ENCODE measurements at places on chromosomes 3 and 15. TPM values are rescaled to one million over a fixed set of nuclear protein-coding genes. Genes with fewer than 3 reads are reported as not detected.

GRCh38 chr15:43514241-43515057 lies 3.0 kb upstream of the MAP1A start:
- peaks cover 14% of the 10 kb centered on the region for H3K4me1 ChIP-seq
- no peak for DNase-seq
- H3K27me3 ChIP-seq = no peaks in the 10 kb centered on the region
- H3K4me3 ChIP-seq = no peak overlapping the region

Gene HRH1
- not detected for polyA plus RNA-seq

DNA sequence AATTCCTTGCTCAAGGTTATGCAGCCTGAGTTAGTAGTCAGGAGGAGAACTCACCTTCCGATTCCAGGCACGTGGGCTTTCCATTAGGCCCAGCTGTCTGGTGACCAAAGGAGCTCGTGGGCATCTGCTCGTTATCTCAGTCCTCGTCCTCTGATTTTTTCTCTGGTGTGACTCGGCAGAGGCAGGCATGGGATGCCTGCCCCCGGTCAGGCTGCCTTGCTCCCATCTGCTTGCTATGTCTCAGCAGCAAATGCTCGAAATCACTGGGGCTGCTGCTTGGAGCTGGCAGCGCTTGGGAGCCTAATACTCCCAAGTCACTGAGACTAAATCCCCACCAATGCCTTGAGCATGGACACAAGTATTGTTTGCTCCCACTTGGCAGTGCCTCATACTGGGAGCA lies 84.5 kb upstream of the NMNAT3 start:
- H3K27ac ChIP-seq = no peak overlapping the region
- no peak for DNase-seq
- H3K4me1 ChIP-seq = no peaks in the 10 kb centered on the region
- no peak overlapping the region for H3K4me3 ChIP-seq
- no peaks in the 10 kb centered on the region for H3K27me3 ChIP-seq

- H3K4me3 ChIP-seq = no peak overlapping the region
- no peaks in the 10 kb centered on the region for H3K36me3 ChIP-seq
- no peaks in the 10 kb centered on the region for H3K27me3 ChIP-seq
- no peaks in the 10 kb centered on the region for H3K4me1 ChIP-seq
Measured at GRCh38 chr3:32601722-32602121, 31.1 kb upstream of the DYNC1LI1 start.

Gene BDH1
- 32.6 TPM for polyA plus RNA-seq

GRCh38 chr3:131432441-131432840 lies 50.9 kb downstream of the NUDT16 start:
- H3K36me3 ChIP-seq = no peaks in the 10 kb centered on the region
- no peaks in the 10 kb centered on the region for H3K4me1 ChIP-seq
- no peak for DNase-seq
- H3K4me3 ChIP-seq = no peak overlapping the region
- H3K27me3 ChIP-seq = no peaks in the 10 kb centered on the region

DNA sequence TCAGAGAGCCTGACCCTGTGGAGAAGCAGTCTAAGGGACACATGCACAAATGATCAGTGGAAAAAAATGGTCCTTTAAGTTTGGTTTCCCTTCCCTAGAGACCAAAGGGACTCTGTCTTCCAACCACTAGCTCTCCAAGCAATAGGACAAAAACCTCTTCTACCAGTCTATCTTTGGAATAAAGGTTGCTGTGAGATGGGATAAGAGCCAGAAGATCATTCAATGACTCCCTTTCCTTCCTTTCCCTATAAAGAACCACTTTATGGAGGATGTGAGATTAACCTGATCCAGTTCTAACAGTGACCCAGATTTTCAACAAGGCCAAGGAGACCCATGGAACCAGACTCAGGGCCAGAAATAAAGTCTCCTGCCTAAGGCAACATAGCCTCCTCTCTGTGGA lies 74.8 kb downstream of the DHX30 start:
- H3K4me3 ChIP-seq = no peak overlapping the region
- H3K27me3 ChIP-seq = no peaks in the 10 kb centered on the region
- H3K27ac ChIP-seq = no peak overlapping the region
- no peaks in the 10 kb centered on the region for H3K36me3 ChIP-seq
- no peaks in the 10 kb centered on the region for H3K4me1 ChIP-seq

DNA sequence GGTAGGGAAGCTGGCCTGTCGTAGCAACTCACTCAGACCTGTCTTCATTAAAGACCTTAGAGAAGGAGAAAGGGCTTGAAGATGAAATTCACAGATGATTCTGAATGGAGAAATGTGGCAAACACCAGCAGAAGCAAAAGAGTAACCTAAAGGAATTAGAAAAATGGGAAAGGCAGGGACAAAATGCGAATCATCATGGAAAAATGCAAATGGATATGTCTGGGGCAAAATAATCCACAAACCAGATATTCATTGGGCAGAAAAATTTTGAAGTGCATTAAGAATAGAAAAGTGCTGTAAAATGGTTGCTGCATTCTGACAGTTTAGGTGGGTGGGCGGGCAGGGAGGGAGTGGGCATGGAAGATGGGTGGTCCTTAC lies 156.9 kb upstream of the RASGRP1 start:
- H3K4me3 ChIP-seq = no peak overlapping the region
- H3K27me3 ChIP-seq = no peaks in the 10 kb centered on the region
- H3K36me3 ChIP-seq = no peaks in the 10 kb centered on the region
- no peaks in the 10 kb centered on the region for H3K4me1 ChIP-seq

DNA sequence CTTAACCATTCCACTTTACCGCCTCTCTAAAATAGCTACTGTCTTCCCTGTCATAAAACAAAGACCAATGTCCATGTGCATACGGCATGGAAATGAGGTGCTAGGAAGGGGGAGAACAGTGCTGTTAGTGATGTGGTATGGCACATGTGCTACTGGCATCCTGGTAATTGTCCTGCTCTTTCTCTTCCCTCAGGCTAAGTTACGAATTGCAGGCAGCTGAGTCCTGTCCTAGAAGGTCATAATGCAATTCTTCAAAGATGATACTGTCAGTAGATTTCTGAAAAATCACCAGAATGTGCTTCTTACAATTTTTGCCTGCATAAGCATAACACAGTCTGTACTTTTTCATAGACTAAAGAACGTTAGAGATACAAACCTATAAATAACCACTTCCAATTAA lies 216.8 kb downstream of the RSL24D1 start:
- DNase-seq = no peak
- no peaks in the 10 kb centered on the region for H3K27me3 ChIP-seq
- H3K4me3 ChIP-seq = no peak overlapping the region
- H3K4me1 ChIP-seq = no peaks in the 10 kb centered on the region

GRCh38 chr3:30320392-30320791 lies 286.0 kb upstream of the TGFBR2 start:
- H3K36me3 ChIP-seq = no peaks in the 10 kb centered on the region
- no peak overlapping the region for H3K4me3 ChIP-seq
- no peak overlapping the region for H3K27ac ChIP-seq
- DNase-seq = no peak
- H3K4me1 ChIP-seq = no peaks in the 10 kb centered on the region

Measured in naive thymus-derived CD4-positive, alpha-beta T cell (primary cell).